Lower leg skin (tissue), 4 donors: ENCODE measurements at places on chromosomes 3 and 15. TPM values are rescaled to one million over a fixed set of nuclear protein-coding genes. Genes with fewer than 3 reads are reported as not detected.

GRCh38 chr3:8170971-8171508, 330.6 kb upstream of the LMCD1 start:
- DNase-seq = no peak

- DNase-seq = no peak
Measured at GRCh38 chr3:126399351-126399735, 4.6 kb downstream of the CFAP100 start.

- DNase-seq = no peak
Measured at GRCh38 chr3:66312039-66312438, 91.2 kb downstream of the SLC25A26 start.

The EPHA6 gene
- total RNA-seq = not detected

The IQCF5 gene
- not detected for total RNA-seq
